ENCODE measurements at places on chromosomes 1 and 21.

GRCh38 chr1:101187297-101187696, 49.5 kb upstream of the S1PR1 start:
- no peak for DNase-seq

DNA sequence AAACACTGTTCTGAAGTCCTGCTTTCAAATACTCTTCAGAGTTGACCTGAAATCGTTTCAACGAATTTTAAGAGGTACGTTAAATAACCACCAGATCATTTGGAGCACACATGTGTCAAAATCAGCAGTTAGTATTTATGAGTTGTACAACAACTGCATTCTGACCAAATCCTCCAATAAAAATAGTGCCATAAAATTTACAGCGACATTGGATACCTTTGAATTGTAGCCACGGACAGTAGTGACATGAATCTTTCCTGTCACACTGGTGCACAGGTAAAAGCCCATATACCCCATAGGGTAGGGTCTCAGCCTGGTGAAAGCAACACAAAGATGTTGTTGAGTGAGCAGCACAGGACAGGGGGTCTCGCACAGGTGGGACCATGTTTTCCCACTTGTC, 121.5 kb downstream of the CLIC6 start:
- no peak for DNase-seq

DNA sequence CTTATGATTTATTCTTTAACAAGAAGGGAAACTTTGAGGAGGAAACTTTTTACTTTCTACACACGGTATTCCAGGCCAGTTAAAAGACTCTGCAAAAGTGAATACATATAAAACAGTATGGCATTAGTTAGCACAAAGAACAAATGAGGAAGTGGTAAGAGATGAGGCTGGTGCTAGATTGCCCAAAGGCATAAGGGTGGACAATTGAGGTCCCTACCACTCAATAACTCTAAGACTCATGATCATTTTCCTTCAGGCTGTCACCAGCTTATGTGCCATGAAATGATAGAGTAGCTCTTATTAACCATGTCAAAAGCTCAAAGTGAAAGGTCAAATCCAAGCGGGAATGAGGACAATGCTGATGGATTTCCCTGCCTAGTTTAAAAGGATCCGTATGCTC, 124.5 kb downstream of the TBX15 start:
- no peak for DNase-seq

DNA sequence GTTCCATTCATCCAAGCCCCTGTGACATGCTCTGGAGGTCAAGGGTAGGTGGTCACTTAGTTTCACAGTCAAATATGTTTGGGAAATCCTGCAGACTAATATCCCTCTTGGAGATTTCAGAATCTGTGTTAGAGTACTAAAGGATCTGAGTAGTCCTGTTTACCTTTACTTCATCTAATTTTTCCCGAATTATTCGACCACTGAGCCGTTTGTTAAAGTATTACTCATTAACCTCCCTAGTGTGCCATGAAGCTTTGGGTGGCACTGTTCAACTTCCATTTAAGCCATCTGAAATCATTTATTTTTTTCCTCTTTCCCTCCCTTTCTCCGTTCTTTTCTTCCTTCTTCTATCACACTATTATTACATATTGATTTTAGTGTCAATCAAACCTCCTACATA, 109.9 kb downstream of the NGF start:
- DNase-seq = no peak

GRCh38 chr1:156121457-156121856, 6.9 kb downstream of the LMNA start:
- DNase-seq = no peak

DNA sequence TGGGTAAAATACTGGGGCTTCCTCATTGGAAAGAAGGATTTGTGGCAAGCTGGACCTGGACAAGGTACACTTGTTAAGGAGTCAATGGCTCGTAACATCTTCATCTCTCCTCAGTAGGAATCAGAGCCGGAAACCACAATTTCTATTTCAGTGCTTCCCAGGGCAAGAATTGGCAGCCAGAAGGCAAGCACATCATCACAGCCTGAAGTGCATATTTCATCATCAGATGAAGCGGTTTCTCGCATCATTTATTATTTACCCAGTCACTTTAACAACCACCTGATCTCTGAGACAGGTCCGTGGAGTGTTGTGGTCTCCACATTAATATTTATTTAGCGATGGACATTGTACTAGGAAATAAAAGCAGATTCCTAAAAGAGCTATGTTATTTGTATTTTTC, 55.0 kb downstream of the KCNJ15 start:
- DNase-seq = no peak

- no peak for DNase-seq
Measured at GRCh38 chr1:30257322-30257721, 466.1 kb downstream of the MATN1 start.

DNA sequence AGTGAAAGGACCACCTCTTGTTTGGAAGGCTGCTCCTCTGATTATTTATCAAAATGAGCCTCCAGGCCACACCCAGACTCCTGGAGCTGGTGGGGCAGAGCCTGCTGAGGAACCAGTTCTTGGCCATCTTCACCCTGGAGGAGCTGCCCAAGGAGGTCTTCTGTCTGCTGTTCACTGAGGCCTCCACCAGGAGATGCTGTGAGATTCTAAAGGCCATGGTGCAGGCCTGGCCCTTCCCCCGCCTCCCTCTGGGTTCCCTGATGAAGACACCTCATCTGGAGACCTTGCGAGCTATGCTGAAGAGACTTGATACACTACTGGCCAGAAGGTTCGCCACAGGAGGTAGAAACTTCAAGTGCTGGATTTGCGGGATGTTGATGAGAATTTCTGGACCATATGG, 61.7 kb upstream of the GJA8 start:
- DNase-seq = no peak

GRCh38 chr1:47881505-47882442, 115.4 kb downstream of the TRABD2B start:
- peak; percentile 35 for DNase-seq

- no peak for DNase-seq
Measured at GRCh38 chr1:6435129-6435528, 10.6 kb downstream of the ESPN start.

- no peak for DNase-seq
Measured at GRCh38 chr21:20424943-20425342, 573.3 kb upstream of the NCAM2 start.

DNA sequence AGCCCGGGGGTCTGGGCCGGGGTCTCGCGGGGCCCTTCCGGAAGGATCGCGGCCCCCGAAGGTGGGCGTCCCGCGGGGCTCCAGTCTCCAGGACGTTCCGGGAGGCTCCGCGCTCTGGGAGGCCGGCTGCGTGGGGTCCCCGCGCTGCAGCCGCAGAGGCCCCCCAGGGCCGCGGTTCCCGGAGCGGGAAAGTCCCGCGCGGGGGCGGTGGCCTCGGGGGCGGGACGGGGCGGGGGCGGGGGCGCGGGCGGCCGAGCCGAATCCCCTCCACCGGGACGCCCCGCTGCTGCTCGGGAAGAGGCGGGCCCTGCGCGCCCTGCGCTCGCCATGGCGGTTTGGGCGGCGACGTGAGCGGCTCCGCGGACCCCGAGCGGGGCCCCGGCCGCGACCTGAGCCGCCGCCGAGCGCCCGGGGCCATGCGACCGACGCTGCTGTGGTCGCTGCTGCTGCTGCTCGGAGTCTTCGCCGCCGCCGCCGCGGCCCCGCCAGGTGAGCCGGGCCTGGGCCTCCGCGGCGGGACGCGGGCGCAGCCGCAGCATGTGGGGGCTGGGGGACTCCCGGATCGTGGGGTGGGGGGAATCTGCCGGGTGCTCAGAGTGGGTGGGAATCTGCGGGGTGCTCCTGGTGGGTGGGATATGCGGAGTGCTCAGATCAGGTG, at the start of gene IFNGR2:
Gene IFNGR2, plus strand, starts transcription at position 286 of the 658 bp plus-strand sequence. Its CDS starts 131 bp downstream, at position 417.
- peak; percentile 45 for DNase-seq

- DNase-seq = peak; percentile 92
Measured at GRCh38 chr1:50343323-50343722, 79.9 kb downstream of the DMRTA2 start.

- DNase-seq = no peak
Measured at GRCh38 chr1:73948055-73948454, 249.9 kb downstream of the LRRIQ3 start.

DNA sequence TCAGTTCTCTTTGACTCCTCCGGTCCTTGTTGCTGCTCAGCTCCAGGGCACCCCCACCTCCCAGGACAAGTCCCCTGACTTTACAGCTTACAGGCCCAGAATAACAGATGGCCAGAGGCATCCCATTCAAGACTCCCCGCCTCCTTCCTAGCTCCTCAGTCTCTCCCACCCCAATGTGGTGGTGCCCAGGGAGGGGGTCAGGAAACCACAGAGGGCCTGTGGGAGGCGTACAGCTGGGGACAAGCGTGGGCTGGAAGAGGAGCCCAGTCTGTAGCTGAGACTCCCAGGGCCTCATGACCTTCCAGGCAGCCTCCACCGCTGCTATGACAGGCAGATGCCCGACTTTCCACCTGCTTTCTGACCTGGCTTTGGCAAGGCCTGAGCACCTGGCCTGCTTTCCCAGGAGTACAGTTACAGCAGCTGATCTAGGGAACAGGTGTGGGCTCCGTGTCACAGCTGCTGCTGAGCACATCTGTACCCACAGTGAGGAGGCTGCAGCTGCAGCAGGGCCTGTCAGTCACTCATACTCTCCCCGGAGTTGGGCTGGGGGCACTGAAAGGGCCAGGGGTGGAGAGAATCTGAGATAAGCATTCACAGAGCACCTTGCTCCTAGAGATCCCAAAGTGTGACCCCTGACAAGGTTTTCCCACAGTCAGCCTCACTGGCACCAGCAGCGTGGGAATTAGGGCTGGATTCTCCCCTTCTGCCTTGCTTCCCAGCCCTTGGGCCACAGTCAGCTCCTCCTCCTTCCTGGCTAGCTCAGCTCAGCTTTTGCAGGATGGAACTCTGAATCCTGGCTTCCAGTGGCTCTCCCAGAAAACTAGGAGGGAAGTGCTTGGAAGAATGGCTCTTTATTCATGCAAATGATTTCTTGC, 7.1 kb upstream of the NAV1 start:
- DNase-seq = peak; percentile 37

- no peak for DNase-seq
Measured at GRCh38 chr1:230400007-230400344, 26.2 kb downstream of the PGBD5 start.

DNA sequence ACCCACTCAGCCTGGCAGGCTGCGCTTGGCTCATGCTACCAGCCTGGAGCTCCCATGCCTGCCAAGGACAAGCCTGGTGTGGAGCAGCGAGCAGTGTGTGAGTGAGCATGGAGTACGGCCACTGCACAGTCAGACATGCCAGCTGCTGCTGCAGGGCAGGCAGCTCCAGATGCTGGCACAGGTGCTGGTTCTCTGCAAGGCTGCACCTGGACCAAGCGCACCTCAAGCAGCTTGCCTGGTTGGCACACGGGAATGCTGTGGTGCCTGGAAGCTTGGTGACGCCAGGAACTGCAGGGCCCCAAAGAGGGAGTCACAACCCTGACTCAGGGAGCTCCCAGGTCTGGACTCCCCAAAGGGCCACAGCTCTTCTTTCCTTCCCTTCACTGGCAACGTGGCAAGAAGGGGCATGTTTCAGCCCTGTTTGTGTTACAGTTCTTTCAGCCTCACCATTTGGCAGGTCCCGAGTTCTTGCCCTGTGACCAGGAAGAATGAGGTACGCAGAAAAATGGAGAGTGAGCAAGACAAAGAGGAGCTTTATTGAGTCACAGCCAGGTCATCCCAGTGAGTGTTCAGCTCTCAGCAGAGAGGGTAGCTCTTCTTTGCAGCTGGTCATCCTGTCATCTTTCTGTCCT, 26.1 kb downstream of the ACOT7 start:
- no peak for DNase-seq

- peak; percentile 42 for DNase-seq
Measured at GRCh38 chr1:55869065-55869464, 653.9 kb upstream of the USP24 start.

GRCh38 chr1:201764166-201764565, 64.8 kb upstream of the IPO9 start:
- DNase-seq = no peak

DNA sequence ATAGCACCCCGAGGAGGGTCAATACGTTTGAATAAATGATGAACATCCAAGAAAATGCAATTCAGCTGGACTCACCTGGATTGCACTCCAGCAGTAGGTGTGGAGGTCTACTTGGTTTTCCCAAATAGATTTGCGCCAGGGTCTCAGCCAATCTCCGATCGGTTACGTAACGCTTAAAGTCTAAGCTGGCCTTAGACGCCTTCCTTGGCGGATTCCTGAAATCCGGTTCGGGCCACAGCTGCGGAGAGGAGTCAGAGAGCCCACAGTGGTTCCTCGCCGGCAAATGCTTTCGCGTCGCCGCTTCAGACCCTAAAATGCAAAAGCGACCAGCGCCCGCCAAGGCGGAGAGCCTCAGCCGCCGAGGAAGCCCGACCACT, 322 bp downstream of the TFB2M start:
- peak; percentile 34 for DNase-seq

GRCh38 chr1:7127322-7128075, 342.2 kb downstream of the CAMTA1 start:
- no peak for DNase-seq

DNA sequence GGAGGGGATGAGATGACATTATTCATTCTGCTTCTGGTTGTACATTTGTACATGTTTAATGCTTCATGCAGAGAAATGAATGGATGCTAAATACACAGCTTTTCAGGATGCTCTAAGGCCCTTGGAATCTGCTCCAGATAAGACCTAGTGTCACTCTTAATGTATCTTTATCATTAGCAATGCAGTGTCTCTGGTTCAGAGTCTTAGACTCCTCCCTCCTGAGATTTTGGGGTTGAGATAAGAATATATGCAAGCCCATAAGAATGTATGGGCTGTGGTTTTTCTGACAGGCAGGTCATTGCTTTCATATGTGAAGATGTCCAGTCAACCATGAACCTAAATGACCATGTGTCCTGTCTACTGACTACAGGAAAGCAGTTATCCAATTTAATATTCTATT, 415.5 kb downstream of the RPS6KC1 start:
- DNase-seq = no peak

DNA sequence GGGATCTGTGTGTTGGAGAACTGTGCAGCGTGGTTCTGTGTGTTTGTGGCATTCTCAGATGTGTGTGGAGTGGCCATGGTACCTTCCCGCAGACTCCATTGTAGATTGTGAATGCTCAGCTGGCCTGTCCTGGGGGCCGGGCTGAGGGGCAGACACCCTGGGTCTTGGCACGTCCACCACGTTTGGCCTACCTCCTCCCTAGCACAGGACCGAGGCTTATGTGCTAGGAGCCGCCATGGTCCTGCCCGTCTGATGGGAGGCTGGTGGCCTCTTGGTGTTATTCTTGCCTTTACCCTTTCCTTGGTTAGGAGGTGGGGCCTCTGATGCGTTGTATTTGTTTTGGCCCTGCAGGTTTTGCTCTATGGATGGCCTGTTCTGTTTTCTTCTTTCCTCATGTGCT, 25.1 kb downstream of the SNAP47 start:
- DNase-seq = no peak

GRCh38 chr1:6653436-6654290, 29.0 kb downstream of the THAP3 start:
- DNase-seq = no peak

Measured in NCI-H345 (cell line).